ENCODE measurements at places on chromosomes 3 and 15. TPM values are rescaled to one million over a fixed set of nuclear protein-coding genes. Genes with fewer than 3 reads are reported as not detected.

Gene CIP2A
- 0.40 TPM for total RNA-seq

GRCh38 chr3:185658504-185658912, 72.4 kb downstream of the SENP2 start:
- DNase-seq = peak; percentile 65

DNA sequence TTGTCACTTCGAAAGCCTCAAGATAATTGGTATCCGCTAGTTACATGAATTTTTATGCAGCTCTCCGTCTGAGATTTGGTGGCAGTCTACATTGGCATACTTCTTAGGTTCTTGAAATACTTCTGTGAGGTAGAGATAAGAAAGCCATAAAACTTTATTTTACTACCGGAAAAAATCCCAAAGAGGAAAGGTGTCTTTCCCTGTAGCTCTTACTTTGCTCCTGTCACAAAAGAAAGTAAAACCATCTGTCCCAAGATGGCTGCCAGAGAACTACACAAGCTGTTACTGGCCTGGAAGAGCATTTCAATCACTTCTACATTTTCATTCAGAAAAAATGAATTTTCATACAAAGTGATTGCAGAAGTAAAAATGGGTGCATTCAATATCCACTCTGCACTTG, 214.8 kb upstream of the ST8SIA2 start:
- no peak for DNase-seq

Gene AGTR1
- total RNA-seq = 7.1 TPM

Gene KLHL18
- 12.2 TPM for total RNA-seq

Gene AGBL1
- not detected for total RNA-seq

GRCh38 chr15:42264795-42265194, 8.2 kb upstream of the GANC start:
- DNase-seq = no peak

GRCh38 chr15:54675241-54675640, 521.5 kb downstream of the RSL24D1 start:
- no peak for DNase-seq

DNA sequence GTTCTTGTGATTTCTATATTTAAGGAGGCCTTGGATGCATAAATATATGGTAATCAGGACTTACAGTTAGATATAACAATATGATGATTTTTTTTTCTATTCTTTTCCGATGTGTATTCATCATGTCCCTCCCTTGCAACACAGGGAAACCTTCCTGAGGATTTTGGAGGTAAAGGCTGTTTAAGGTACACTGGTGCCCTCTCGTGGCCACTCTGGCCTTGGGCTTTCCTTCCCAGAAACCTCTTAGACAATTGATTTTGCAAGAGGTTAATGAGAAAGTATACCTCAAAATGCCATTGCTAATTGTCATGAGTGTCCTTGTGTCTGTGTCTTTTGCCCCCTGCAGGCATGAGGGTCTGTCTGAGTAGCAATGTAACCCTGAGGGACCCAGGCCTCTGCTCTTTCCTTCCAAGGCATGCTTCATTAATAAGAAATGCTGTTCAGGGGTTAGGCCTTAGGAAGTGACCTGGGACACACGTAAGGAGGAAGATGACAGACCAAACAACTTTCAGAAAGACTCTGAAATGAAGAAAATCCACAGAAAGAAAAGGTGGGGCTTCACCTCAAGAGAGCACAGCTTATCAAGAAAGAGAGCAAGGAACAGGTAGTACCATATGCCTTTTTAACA, 70.3 kb upstream of the PPP2R3A start:
- peak; percentile 70 for DNase-seq

GRCh38 chr3:39408493-39409372, 2.2 kb downstream of the RPSA start:
- DNase-seq = no peak

DNA sequence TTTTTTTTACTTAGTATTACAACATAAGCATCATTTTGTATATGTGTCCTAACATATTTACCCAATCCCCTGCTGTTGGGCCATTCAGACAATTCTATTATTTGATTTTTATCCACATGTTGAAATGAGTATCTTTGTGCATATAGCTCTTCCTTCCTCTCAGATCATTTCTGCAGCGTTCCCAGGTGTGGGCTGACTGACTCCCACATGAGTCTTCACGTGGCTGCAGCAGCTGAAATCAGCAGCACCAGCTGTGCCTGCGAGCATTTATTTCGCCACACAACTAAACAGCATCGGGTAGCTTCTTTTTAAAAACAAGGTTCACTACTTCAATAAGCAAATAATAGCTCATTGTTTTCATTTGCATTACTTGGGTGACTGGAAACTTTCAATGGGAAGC, 44.5 kb upstream of the PDE8A start:
- no peak for DNase-seq

Gene ZIC1
- not detected for total RNA-seq

Gene SLC2A2
- total RNA-seq = not detected

GRCh38 chr3:6935970-6936369, 75.1 kb downstream of the GRM7 start:
- DNase-seq = no peak

- DNase-seq = no peak
These were observed 148.4 kb downstream of the USP13 start for GRCh38 chr3:179801263-179801662.

- no peak for DNase-seq
These were observed 391.1 kb downstream of the SI start for GRCh38 chr3:164687211-164687610.

Gene GOLGA8M
- total RNA-seq = not detected

GRCh38 chr15:94027581-94027980, 203.8 kb upstream of the MCTP2 start:
- DNase-seq = no peak

DNA sequence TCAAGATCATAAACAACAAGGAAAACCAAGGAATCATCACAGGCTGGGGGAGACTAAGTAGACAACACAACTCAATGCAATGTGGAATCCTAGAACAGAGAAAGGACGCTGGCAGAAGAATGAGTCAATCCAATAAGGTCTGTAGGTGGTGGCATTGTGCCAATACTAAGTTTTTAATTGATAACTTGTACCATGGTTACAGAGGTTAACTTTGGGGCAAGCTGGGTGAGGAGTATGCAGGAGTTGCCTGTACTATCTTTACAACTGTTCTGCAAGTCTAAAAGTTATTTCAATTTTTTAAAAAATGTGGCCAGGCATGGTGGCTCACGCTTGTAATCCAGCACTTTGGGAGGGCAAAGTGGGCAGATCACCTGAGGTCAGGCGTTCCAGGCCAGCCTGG, 46.2 kb downstream of the RORA start:
- no peak for DNase-seq

Gene ZNF80
- not detected for total RNA-seq

- peak; percentile 15 for DNase-seq
These were observed at the start of gene TMEM266 for GRCh38 chr15:76059320-76060117. TSS of gene TMEM266 (plus strand) at chr15:76059985. CDS start at chr15:76134264, 74,279 bp downstream.

Gene CKMT1A
- 150 TPM for total RNA-seq

- DNase-seq = peak; percentile 38
These were observed 17.9 kb downstream of the FANCD2OS start for GRCh38 chr3:10090179-10090578.

Gene SLC51B
- 94.8 TPM for total RNA-seq

Gene BFSP2
- total RNA-seq = not detected

- no peak for DNase-seq
These were observed 3.8 kb downstream of the GOLIM4 start for GRCh38 chr3:168091941-168092340.

DNA sequence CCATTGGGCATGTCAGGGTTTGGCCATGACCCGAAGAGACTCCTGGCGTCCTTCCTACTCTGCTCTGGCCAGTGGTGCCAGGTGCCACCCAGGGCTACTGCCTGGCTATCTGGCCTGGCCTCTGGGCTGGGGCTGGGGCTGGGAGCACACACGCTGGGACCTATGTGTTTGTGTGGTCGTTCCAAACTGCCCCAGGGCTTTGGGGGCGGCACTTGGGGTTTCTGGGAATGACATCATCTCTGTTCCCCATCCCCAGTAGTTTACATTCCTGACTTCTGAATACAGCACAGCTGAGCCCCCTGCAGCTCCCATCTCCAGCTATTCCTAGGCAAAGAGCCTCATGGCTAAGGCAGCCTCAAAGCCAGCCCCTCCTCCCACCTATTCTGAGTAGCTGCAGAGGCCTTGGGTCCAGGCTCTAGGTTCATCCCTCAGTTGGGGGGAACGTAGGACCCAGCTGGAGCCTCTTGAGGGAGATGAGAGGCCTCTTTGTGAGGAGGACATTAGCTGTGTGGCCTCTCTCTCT, 24.3 kb downstream of the PLEKHO2 start:
- DNase-seq = peak; percentile 29

Gene TPRG1
- total RNA-seq = 2.3 TPM

DNA sequence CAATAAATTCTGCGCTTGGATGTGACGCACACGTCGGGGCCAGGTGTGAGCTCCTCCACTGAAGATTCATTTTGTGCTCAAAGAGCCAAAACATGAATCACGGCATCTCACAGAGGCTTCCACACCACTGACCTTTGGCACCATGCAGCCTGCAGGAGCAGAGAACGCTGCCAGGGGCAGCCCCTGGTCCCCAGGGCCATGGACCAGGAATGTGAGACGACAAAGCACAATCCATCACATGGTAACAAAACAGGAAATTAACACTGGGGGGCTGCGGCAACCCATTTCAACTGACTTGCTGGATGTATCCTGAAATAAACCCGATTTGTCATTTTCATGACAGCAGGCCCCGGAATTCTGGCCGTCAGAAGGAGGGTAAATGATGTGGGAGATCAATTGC, 167.5 kb upstream of the IGF1R start:
- no peak for DNase-seq

DNA sequence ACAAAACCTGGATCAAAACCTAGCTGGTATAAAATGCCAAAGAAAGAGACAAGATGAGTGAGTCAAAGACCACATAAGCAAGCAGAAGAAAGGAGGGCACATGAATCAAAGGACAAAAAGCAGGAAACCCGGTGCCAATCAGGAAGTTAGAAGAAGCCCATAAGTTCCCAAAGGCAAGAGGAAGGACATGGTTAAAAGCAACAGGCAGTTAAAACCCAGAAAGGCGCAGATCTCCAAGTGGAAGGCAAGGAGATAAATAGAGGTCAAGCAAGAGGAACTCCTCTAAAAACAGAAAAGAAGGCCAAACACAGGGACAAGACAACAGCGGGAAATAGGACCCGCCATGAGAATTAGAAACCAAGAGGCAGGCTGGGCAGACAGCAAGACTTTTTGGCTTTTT, 4.4 kb downstream of the TMOD2 start:
- DNase-seq = no peak

Gene SYNPR
- total RNA-seq = not detected

DNA sequence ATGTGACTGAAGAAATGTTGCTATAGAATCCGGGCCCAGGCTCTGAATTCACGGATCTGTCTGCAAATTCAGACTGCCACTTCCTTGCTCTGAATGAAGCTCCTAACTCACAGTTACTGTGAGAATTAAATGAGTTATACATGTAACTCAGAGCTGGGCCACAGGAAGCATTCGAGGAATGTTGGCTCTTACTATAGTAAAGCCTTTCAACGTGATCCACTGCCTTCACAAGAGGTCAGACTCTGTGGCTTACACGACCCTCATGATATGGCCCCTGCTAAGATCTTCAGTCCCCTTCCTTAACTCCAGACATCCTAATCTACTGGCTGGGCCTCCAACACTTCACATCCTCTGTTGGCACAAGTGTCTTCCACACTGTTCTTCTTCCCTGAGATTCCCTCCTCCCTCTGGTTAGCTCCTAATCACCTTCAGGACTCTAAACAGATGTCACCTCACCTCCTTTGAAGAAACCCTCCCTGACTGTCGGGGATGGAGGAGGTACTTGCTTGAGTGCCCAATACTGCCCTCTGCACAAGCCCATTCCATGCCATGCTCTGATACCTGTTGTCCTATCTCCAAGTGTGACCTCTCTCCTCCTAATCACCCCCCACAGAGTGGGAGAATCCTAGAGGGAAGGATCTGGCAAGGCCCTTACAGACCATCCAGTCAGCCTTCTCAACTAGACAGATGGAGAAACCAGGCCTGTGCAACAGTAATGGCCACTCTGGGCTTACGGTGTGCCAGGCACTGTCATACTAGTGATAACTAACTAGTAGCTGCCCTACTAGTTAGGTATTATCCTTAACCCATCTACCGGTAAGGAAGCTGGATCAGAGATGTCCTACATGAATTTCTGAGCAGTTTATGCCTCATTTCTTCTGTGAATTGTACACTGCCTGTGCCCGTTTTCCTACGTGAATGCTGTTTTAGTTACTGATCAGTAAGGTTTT, 1.3 kb downstream of the ACTR8 start:
- DNase-seq = no peak

DNA sequence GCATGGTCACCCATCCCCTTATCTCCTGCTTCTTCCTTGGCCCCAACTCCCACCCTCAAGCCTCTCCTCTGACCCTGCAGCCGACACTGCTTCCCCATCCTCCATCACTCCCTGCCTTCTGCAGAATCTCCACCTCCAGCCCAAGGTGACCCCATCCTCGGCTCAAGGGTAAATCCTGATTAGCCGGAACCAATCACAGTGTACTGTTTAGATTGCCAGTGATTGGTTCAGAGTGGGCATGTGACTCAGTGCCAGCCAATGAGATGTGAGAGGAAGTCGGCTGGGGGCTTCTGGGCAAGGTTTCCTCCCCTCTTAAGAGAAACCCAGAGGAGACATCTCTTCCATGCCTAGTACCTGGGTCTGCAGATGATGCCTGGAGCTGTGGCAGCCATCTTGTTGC, 10.3 kb downstream of the CACNA2D2 start:
- no peak for DNase-seq

DNA sequence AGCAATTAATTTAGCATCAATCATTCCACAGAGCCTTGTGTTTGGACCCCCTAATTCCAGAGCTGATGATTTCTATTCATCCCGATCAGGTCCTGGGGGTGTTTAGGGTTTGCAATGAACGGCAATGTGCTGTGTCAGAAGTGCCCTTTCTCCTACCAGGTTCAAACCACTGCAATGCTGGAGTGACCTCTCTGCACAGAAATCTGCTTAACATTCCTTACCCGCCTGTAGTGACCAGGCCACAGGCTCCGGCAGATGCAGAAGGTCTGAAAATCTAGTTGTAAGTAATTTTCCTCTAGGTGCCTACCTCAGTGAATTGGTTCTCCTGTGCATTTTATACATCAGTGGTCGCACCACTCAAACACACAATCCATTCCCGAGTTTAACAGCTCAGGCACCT, 725.3 kb upstream of the CFAP20DC start:
- no peak for DNase-seq

Gene JMJD7
- 1.9 TPM for total RNA-seq

Gene VGLL3
- total RNA-seq = 6.8 TPM

GRCh38 chr15:72368325-72368724, 7.5 kb downstream of the HEXA start:
- no peak for DNase-seq

Gene CACNA2D3
- 3.4 TPM for total RNA-seq

GRCh38 chr3:45113625-45114050, 32.5 kb downstream of the CDCP1 start:
- DNase-seq = no peak

Gene EFCC1
- 1.6 TPM for total RNA-seq

- DNase-seq = peak; percentile 68
These were observed 30.7 kb downstream of the SEMA7A start for GRCh38 chr15:74402873-74403587.

Gene ACKR4
- total RNA-seq = 1.4 TPM

DNA sequence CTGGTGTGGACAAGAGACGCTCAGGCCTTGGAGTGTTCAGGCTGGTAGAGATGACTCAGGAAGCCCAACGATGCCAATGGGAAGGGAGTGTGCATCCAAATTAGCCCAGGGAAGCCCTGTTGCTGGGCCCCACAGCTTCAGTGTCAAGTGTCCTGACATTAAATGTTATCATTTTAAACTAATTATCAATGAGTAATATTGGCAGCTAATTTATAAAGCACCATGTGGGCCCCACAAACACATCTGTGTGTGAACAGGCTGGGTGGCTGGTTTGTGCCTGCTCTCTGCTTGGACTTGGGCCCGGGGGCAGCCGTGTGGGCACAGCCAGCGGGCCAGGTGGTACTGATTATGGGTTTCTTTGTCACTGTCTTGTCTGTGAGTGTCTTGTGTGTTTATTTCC, 15.0 kb downstream of the FBLN2 start:
- no peak for DNase-seq

Gene UBAP1L
- total RNA-seq = 5.2 TPM

Data from transverse colon (tissue), 4 donors.